ENCODE measurements at places on chromosomes 2 and 18.

DNA sequence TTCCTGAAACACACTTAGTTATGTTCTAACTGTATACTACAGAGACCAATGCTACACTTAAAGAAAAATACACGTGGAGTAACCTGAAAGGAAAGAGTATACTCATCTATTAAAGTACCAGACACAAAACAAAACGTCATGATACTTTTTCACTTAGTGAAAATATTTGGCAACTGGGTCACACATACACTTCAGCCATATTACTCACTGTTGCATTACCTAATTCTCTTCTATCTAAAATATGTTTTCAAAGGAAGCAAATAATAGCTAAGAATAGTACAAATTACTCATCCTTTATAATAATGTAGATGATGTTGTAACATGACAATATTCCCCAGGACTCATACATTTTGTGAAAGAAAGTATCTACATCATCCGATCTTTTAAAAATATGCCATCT, 76.5 kb upstream of the EPB41L3 start:
- DNase-seq, result no peak

GRCh38 chr2:75787532-75788132, 76.9 kb upstream of the GCFC2 start:
- no peak for DNase-seq

- no peak for DNase-seq
Observed at GRCh38 chr2:79393806-79394484, 118.9 kb upstream of the CTNNA2 start.

- DNase-seq, result no peak
Observed at GRCh38 chr2:83196225-83196624, 1262.9 kb downstream of the SUCLG1 start.

GRCh38 chr18:23832911-23833310, 143.7 kb downstream of the LAMA3 start:
- no peak for DNase-seq

DNA sequence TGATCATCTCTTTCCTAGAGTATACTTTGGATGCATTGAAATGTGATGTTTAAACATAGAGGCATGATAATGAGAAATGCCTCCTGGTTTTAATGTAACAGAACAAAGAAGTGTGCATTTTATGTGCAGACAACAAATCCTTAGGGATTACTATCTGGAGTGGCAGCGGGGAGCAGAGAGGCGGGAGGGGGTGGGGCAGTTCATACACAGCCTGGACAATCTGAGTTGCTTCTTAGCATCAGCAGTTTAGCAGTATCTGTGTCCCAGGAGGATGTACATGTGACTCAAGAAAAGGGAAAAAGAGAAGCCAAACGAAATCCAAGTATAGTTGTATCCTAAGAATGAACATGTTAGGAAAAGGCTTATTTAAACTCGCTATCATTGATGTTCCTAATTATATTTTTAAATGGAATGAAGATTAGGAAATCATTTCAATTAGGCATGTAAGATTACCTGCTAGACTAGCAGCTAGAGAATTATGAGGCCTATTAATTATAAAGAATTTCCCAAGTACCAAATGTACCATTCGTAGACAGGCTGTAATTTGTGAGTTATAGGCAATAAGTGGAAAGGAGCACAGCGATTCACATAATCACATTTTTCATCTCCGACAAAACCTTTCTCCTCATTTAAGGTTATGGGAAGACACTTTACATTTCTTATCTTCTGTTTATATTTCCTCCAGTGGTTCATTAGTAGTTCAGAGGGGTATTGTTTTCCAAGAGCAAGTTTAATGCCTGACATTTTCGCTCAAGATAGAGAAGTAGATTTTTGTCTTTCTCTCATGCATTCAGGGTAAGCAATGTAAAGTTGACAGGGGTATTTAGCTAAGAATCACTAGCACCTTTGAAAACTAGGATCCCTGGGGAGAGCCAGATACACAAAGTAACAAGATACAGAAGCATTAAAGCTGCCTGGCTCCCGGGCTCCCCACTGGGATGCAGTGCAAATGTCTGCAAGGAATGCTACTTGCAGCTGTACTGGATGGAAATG, 141.3 kb upstream of the NOSTRIN start:
- no peak for DNase-seq

- no peak for DNase-seq
Observed at GRCh38 chr2:175017618-175018414, 12.6 kb upstream of the CHN1 start.

- no peak for DNase-seq
Observed at GRCh38 chr2:31328026-31328425, 86.5 kb downstream of the XDH start.

- no peak for DNase-seq
Observed at GRCh38 chr2:238162846-238163441, 4.2 kb downstream of the ERFE start.

DNA sequence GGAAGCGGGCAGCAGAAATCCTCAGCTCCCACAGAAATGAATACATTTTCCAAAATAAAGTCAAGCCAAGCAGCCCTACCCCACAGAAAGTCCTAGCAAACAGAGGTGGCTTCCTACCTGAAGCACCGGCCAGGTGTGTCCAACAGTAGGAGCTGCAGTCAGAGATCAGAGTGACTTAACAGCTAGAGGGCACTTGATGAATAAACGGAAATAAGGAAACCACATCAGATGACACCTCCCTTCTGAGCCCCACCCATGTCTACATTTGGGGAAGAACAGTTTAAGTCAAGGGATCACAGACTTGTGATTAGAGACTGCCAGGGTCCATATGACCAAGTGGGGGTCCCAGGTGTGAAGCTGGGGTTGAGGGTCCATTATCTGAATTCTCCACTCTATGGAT, at the start of gene CXCR1:
CXCR1 (minus strand) TSS at position 172 of the 400 bp plus-strand sequence. CDS start 1,751 bp downstream, outside the sequence.
- no peak for DNase-seq

DNA sequence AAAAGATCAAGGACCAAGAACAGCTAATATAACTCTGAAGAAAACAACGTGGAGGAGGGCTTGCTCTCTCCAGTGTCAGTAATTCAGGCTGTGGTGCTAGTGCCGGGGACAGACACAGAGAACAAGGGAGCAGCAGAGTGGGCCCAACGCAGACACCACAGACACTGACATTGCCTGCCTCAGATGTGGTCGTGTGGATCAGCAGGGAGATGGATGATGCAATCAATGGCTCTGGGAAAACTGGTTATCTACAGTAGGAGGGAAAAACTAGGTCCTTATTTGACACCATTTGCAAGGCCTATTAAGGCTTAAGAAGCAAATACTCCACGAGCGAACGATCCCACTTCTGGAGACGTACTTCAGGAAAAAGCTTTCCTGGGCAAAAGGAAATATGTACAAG, 36.1 kb downstream of the HDLBP start:
- no peak for DNase-seq

- DNase-seq, result no peak
Observed at GRCh38 chr2:196291873-196292800, 120.8 kb upstream of the STK17B start.

DNA sequence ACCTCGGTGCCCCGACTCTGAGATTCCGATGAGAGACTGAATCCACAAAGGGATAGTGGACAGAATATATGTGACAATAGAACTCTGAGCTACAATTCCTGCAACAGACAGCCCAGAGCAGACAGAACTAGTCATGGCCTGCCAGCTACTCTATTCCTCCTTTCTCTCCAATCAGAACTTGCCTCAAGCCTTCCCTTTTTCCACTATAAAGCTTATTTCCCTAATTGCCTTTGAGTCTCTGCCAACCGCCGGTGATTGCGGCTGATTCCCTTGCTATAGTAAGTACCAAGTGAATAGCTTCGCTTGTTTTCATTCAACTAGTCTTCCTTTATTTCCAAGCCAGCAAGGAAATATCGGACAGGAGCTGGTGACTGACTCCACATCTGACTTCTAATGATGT, 96.8 kb downstream of the DSC3 start:
- no peak for DNase-seq

DNA sequence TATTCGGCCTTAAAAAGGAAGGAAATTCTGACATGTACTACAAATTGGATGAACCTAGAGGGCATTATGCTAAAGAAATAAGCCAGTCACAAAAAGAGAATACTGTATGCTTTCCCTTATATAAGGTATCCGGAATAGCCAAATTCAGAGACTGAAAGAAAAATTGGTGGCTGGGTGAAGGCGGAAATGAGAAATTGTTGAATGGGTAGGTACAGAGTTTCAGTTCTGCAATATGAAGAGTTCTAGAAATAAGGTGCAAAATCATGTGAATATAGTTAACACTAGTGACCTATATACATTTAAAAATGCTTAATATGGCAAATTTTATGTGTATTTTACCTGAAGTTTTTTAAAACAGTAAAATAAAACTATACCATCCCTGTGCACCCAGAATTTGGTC, 43.1 kb downstream of the RMP24 start:
- DNase-seq, result no peak

DNA sequence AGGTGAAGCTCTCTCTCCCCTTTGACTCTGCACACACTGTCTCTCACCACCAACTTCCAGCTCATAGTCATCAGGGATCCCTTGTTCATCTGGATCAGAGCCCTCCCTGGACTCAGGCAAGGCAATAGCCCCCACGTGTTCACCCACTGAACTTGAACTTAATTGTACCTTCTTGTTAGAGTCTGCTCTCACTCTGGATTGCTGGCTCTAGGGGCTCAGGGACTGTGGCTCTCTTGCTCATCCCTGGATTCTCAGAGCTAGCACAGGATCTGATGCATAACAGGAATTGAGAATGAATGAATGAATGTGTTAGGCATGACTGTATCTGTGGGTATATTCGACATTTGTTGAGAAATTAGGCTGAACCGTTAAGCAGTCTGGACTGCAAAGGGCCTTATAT, 16.7 kb upstream of the ASAP2 start:
- DNase-seq, result no peak

- no peak for DNase-seq
Observed at GRCh38 chr18:58813105-58813504, 51.6 kb upstream of the ZNF532 start.

DNA sequence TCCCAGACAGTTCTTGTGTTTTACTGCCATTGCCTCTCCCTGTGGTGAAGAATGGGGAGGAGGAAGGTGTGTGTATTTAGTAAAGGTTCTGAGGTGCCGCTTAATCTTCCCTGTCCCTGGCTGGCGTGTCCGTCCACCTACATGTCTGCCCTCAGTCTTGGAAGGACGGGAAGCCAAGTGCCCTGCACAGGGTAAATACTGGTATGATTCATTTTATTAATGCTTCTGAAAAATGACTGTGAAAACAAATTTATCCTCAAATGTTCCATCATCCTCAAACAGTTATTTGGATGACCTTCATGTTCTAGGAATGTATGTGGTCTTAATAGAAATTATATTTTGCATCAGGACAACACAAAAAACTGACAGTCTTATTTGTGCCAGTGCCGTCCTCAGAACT, 6.6 kb downstream of the EPAS1 start:
- no peak for DNase-seq

DNA sequence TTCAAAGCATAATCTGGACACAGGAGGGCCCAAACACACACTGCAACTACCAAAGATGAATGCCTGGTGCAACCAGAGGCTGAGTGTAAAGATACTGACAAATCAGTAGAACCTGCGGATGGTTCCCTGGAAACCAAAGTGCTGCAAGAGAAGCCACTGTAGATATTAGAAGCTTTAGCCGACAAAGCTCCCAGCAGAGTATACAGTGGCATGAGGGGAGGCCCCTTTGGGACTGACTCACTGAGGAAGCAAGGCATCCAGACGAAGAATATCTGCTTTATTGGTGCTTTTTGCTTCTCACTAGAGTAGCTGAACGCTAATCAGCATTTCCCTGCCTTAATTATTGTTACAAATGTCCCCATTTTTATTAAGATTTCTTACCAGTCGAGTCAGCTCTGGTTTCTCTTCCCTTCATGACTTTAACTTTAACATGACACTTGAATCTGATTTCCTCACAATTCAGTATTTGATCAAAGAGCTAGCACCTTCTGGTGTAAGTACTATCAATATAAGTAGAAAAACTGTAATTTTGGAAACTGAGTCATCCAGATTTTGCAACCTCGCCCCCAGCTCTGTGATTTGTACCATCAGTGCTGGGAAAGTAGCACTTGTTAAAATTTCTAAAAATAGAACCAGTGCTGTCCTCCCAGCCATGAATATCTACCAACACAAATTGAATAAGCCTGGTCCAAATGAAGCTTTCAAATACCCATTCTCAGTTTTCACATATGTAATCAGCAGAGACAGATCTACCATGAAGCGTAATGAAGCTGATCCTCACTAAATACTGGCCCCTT, 34.2 kb downstream of the FIGN start:
- no peak for DNase-seq

- no peak for DNase-seq
Observed at GRCh38 chr2:106857882-106858478, 28.0 kb downstream of the ST6GAL2 start.

- DNase-seq, result no peak
Observed at GRCh38 chr18:74840492-74841167, 243.0 kb downstream of the ZNF407 start.

- DNase-seq, result no peak
Observed at GRCh38 chr2:60281730-60282129, 271.7 kb downstream of the BCL11A start.

DNA sequence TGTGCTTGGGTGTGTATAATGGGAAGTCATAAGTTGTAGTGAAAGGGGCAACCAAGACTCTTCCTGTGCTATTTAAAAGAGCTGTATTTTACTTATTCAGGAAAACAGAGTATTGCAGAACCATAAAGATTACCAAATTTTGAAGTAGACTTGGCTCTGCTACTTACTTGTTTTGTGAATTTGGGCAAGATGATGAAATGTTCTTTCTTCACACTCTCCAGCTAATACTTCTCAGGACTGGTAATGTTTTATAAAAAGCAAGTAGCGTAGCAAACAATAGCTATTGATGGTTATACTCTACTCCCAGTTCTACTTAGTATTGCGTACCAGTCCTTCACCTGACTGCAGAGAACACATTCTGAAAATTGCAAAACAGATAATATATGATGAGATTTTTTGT, 374.1 kb downstream of the ARHGAP15 start:
- DNase-seq, result no peak

DNA sequence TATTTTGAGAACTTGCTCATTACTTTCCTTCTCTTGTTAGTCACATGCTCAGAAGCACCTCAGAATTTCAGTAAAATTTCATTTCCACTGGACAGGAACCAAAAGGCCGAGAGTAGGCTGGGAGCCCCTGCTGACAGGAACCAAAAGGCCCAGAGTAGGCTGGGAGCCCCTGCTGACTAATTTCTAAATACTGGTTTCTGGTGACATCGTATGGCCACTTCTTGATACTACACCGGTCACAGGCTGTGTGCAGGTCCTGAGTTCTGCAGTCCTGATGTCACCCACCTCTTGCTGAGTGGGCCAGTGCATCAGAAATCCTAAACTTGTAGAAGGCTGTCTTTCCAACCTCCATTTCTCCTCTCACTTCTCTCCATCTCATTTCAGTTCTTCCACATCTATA, 17.7 kb upstream of the EN1 start:
- no peak for DNase-seq
